Breast epithelium (tissue), 4 donors: ENCODE measurements at places on chromosomes 2 and 18. TPM values are rescaled to one million over a fixed set of nuclear protein-coding genes. Genes with fewer than 3 reads are reported as not detected.

GRCh38 chr2:184727813-184728212 is 129.5 kb downstream of the ZNF804A start:
- no peak for DNase-seq

DNA sequence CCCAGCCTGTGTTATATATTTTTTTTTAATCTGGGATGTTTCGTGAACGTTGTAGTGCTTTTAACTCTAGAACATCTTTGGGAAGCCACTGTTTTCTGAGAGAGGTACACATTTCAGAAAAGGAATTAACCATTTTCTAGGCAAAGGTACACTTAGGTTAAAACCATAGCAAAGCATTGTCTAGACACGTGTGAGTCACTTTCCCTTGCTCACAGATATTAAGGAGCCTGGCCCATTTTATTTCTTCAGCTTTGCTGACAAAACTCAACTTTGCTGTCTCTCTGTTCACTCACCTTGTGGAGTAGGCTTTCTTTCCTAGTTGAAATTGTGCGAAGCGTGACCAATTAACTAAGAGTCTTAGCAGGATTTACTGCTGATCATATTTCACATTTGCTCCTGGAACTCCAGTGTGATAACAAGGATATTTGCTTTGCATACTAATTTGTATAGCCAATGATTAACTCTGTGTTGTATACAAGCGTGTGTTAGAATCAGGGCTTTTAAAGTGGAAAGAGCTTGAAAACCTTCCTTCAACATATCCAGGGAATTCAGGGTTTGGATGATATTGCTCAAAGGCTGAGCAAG is 215.0 kb upstream of the AGAP1 start:
- DNase-seq = no peak

GRCh38 chr2:39772812-39773152 is 6.3 kb downstream of the THUMPD2 start:
- no peak for DNase-seq

GRCh38 chr18:79877163-79878091 is 74.0 kb downstream of the SLC66A2 start:
- no peak for DNase-seq

GRCh38 chr18:42155024-42155423 is 200.0 kb downstream of the PIK3C3 start:
- no peak for DNase-seq

DNA sequence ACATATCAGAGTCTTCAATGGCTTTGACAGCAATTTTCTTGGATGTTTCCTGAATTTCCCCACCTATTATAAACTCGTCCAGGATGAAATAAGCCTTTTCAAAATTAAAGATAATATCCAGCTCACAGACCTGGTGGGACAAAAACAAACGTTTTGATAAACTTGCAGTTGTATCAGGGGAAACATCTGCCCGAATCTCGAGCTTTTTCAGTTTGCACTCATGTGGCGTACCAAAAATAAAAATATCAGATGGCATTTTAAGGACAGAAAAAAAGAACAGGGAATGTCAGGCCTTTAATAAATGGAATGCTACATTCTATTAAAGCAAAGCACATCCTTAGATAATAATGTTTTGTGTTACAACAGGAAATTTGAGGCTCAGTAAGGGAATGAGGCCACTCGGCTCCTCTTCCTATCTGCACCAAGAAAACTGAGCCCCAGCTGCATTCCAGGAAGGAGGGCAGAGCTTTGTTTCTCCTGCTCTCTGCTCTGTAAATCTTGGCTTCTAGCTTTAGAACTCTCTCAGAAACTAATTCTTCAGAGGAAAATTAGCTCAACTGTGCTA is 72.1 kb downstream of the AP1S3 start:
- DNase-seq = no peak

The SLC30A3 gene
- total RNA-seq = 0.33 TPM

DNA sequence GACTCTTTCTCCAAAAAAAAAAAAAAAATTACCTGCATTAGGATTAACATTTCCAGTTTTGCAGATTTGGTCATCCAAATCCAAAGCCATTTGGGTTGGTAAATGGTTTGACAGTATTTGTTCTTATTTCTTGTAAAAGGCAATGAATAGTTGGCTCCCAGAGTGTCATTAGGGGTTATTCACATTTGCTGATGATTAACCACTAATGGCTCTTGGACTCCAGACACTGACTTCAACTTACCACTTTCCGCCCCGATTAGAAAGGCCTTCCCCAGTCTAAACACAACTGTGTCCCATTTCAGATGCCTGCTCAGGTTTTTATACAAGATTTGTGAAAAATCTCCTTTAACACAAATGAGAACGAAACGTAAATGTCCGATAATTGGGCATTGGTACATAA is 9.6 kb upstream of the TGIF1 start:
- no peak for DNase-seq

DNA sequence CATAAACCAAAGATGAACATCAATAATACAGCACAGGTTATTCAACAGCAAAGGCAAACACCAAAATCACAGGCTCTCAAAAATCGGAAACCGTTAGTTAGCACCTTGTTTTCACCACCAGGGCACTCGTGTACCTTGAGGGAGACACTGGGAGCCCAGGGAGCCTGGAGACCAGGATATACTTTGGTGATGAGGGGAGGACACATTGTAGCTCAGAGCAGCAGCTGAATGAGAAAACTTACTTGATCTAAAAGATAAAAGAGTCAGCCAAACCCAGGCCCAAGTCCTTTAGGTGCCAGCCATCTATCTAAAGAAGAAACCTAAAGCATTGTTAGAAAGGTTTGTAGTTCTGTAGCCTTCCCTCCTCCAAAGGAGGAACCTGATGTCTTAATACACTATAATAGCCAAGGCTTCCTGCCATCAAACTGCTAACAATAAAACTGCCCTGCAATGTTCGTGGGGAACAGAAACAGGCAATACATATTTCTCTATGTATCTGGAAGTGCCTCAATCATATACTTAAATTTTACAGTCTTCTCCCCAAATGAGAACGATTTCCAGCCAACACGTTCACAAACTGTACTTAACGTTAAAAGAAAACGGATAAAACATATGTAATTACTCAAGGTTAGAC is 19.3 kb downstream of the BCL11A start:
- DNase-seq = no peak

DNA sequence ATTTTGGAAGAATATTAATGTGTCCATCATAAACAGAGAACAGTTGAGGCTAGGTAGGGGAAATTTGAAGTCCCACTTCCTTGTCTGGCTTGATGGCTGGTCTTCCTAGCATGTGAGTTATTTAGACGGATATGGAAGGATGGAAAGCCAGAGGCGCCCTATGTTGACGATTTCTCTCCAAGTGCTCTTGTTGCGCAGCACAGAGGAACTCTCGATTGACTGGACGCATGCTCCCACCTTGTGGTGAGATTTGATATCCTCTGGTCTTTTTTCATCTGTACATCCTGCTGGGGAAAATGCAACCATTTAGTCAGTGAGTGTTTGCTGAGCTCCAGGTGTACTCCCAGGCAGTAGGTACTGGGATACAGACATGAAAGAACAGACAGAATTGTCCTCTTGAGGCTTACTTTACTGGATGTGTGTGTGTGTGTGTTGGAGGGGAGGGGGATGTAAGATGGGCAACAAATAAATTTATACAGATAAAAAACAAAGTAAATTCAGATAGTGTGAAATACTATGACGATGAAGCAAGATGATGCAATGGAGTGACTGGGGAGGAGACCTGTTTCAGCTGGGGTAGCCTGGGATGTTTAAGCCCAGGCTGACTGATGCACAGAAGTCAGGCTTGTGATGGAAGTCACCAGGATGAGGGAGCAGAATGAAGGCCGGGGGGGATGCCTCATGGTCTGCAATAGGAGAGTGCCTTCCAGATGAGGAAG is 137.2 kb downstream of the TRIM43 start:
- peak; percentile 72 for DNase-seq

The ARID5A gene
- total RNA-seq = 132 TPM

- no peak for DNase-seq
Measured at GRCh38 chr2:199465390-199465789, 7.7 kb upstream of the SATB2 start.

- DNase-seq = no peak
Measured at GRCh38 chr2:129799036-129799958, 180.2 kb upstream of the RAB6C start.

GRCh38 chr18:53219853-53220252 is 879.9 kb downstream of the DCC start:
- no peak for DNase-seq

- DNase-seq = no peak
Measured at GRCh38 chr18:67589325-67589724, 72.8 kb upstream of the DSEL start.
